ENCODE measurements at places on chromosomes 1 and 21.
A peak's percentile ranks its signal among the peaks of the same experiment; 100 is the strongest.

- DNase-seq: no peak
These were observed 34.5 kb downstream of the NUAK2 start for GRCh38 chr1:205287076-205287475.

DNA sequence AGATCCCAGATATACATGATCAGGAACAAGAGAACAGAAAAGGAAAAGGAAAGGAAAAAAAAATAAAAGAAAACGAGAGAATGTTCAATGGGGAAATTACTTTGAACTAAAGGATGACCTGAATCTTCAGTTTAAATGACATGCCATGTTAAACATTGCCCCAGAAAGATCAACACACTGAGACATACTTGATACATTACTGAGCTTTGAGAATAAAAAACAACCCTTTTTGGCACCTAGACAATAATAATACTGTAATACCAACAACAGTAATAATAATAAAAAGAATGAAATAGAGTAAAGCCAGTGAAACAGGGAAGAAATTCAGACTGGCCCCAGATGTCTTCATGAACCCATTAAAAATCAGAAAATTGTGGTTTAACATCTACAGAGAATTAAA, 44.8 kb downstream of the CLIC6 start:
- no peak for DNase-seq

GRCh38 chr1:236868625-236869467, 73.8 kb downstream of the MTR start:
- no peak for DNase-seq

DNA sequence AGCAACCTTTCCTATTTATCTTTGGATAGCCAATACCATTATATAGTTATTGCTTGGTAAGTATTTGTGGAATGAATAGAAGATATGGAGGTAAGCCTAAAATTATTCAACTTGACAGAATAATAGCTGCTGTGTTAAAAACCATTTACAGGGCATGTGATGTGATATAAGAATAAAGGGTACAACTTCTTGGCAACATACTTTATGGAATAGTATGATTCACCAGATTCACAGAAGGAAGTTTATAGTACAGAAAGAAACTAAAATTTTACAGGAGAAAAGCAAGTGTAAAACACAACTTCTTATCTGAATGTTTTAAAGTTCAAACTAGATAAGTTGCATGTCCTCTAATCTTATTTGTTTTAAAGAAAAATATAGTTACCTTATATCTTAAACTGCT, 186.4 kb upstream of the ZRANB2 start:
- DNase-seq: no peak

GRCh38 chr1:212367474-212368072, 47.1 kb downstream of the PACC1 start:
- DNase-seq: no peak

- no peak for DNase-seq
These were observed 4.9 kb downstream of the DAB1 start for GRCh38 chr1:57418971-57419370.

DNA sequence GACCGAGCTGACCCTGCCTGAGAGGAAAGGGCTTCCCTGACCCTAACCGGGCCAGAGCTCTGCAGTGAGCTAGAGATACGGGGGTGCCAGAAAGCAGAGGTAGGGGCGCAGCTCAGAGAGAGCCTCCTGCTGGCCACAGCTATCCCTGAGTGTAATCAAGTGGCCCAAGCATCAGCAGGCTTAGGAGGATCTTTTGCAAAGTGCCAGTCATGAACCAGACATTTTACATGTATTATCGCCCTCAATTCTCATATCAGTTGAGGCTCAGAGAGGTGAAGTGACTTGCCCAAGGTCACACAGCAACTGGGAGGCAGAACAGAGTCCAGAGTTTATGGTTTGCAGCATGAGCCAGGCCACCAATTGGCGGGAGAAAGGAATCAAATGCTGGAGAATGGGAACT, 7.0 kb upstream of the ID3 start:
- no peak for DNase-seq

DNA sequence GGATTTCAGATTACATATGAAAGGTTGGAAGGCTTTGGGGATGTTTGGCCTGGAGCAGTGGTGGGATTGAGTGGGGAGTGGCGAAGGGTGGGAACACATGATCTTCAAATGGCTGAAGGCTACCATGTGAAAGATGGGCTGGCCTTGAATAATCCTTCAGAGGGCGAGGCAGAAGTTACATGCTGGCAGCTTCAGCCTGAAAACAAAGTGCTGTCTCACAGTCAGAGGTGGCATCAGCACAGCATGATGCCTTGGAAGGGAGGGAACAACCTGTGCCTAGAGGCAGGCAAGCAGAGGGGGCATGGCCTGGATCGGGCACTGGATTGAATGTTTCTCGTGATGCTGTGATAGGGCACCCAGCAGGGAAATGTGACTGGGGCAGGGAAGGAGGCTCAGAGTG, 130.8 kb downstream of the BEND5 start:
- no peak for DNase-seq

DNA sequence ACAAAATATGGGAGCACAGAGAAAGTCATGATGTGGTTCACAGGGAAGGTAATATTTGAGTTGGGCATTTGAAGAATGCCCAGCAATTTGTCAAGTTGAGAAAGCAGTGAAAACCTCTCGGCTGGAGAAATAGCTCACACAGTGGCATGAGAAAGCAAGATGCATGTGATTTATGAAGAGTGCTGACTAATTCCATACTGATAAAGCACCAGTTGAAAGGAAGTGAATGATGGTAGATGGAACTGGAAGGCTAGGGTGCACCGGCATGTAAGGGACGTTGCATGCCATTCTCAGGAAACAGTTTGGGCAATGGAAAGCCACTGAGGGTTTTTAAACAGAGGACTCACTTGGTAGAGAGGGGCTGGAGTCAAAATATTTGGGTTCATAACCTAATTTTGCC, 53.5 kb upstream of the MTF2 start:
- no peak for DNase-seq

- no peak for DNase-seq
These were observed 5.6 kb upstream of the COG2 start for GRCh38 chr1:230636575-230637148.

DNA sequence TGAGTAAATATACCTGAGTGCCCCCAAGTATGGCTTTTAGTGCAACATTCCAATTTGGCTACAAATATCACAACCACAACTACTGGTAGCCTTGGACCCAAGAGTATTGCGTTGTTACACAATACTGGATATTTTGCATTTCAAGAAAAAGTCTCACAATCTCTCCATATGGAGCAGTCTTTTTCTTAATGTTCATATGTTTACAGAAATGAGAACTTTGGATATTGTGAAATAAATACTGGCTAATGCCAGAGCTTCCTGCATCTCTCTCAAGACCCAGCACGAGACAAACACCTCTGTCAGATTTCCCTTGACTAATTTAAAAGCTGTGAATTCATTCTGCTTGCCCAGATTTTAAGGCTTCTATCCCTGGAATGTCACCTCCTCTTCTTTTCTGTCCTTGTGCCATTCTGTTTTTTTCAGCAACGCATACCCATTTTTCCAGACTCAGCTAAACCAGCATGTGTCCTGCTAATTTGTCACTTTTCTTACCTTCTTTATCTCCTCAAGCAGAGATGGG, 136.2 kb upstream of the BACE2 start:
- no peak for DNase-seq

DNA sequence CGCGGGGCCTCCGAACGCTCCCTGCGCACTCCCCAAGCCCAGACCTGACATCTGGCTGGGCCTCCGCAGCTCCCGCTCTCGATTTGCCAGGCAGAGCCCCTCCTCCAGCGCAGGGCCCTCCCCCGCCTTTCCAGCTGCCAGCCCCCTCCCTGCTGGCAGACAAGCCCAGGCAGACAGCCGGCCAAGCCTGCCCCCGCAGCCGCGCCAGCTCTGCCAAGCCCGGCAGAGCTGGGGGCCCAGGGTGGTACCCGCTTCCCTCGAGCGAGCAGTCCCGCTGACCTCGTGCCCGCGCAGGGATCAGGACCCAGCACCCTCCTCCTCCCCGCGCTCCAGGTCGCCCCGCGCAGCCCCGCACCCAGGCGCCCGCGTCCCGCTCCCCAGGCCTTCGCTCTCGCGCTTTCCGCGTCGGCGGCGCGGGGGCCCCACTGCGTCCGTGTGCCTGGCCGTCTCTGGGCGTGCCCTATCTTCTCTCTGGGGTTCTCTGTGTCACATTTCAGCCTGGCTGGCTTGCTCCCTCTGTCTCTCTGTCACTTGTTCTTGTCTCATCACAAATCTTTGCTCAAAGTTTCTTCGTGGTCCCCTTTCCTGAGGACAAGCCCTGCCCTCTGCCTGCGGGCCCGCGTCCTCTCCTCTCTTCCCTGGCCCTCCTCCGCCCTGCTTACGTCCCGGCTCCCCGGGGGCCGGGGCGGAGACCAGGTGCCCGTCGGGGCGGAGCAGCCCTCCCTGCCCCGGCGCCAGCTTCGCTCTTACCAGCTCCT, 580 bp downstream of the INKA2 start:
- DNase-seq: peak; percentile 45

DNA sequence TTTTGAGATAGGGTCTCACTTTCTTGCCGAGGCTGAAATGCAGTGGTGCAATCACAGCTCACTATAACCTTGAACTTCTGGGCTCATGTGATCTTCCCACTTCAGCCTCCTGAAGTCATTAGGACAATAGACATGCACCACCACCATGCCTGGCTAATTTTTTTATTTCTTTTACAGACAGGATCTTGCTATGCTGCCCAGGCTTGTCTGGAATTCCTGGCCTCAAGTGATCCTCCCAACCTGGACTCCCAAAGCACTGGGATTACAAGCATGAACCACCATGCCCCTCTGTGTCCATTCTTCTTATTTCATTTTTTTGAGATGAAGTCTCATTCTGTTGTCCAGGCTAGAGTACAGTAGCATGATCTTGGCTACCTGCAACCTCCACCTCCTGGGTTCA, 12.0 kb upstream of the KLHL20 start:
- DNase-seq: no peak

GRCh38 chr21:34878940-34879339, 170.2 kb downstream of the RUNX1 start:
- no peak for DNase-seq

DNA sequence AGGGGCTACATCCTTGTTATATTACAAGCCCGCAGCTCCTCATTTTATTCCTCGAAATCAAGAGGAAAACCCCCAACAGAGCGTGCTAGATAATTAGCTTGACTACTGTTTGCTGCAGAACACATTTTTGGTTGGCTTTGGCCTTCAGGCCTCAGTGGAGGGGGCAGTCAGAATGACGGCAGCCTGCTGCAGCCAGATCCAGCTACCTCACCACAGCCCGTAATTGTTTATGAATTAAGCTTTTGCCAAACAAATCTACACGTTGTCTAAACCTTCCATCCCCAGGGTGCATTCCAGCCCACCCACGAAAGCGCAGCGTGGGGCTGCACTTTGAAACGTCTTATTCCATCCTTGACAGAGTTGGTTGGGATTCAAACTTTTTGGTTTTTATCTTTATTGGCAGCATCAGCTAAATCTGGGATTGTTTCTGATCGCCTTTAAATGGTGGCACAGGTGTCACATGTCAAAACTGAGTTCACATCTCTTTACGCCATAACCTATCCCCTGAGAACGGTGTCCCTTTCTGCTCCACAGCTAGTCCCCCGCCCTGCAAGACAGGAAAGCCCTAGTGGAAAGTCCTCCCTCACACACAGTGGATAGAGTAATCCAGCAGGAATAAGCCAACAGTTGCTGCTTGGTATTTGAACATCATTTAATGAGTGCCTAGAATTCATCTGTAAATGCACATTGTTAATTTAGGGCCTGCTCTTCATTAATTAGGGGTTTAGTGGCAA, 195.5 kb downstream of the LMO4 start:
- DNase-seq: no peak

DNA sequence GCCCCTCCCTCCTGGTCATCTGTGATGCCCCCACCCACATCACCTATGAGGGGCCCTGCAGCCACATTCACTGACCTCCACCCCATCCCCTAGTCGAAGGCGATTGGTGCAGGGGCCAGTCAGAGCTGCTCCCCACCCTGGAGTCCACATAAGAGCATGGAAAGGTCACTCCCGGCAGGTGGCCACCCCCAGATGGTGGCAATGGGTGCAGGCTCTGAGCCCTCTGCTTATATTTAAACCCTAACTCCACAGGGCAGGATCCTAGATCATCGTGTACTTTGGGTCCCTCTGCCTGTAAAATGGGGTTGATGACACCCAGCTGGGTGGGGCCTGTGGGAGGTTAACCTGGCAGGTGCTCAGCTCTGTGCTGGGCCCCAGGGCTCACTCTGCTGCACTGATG, 186.8 kb upstream of the C1orf174 start:
- no peak for DNase-seq

- DNase-seq: peak; percentile 68
These were observed 155.9 kb upstream of the RUNX1 start for GRCh38 chr21:35204850-35205541.

GRCh38 chr1:33180226-33180910, 1.5 kb downstream of the TRIM62 start:
- DNase-seq: peak; percentile 88

- no peak for DNase-seq
These were observed 13.5 kb upstream of the SPATA1 start for GRCh38 chr1:84492726-84493125.

DNA sequence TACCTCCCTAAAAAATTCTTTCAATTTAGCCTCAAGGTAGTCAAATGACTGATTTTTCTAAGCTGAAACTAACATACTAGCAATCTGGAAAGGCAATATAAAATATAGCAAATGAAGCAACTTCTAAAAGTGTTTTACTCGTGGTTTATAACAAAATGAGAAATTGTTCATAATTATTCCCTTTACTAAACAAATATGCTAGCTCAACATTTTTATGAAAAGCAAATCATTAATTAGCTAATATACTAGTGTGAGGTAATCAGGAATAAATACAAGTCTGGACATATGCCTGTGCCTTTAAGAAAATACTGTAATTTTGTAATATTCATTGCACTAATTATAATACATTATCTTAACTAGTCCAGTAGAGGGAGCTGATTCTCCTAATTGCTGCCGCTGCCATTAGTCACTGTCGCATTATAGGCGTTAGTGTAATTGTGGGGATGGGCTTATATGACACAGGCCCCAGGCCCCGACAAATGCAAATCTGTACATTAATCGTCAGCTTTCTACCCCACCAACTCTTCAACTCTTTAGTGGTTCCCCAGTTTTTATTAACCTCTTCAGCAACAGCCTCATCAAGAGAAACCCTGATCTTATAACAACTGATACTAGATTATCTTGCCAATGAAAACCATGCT, 160.9 kb downstream of the GABPA start:
- DNase-seq: peak; percentile 88

GRCh38 chr1:225830841-225831240, 20.9 kb downstream of the EPHX1 start:
- DNase-seq: no peak

DNA sequence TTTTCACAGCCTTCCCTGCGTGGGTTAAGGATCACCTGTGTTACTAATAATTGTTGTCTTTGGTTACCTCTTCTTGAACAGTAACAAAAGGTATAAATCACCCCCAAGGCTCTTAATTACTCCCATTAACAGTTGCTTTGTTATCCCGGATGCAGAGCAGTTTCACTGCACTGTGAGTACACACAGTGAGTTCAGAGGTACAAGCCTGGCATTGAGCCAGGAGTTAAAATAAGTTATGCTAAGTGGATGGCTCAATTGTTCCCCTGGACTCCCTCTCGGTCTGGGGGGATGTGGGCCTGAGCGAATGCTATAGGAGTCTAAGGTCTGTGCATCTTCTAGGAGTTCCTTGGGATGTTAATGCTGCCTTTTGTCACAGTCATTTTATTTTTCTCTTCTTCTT, 258.3 kb downstream of the ATG4C start:
- no peak for DNase-seq
